ENCODE measurements at places on chromosomes 7 and 10.

DNA sequence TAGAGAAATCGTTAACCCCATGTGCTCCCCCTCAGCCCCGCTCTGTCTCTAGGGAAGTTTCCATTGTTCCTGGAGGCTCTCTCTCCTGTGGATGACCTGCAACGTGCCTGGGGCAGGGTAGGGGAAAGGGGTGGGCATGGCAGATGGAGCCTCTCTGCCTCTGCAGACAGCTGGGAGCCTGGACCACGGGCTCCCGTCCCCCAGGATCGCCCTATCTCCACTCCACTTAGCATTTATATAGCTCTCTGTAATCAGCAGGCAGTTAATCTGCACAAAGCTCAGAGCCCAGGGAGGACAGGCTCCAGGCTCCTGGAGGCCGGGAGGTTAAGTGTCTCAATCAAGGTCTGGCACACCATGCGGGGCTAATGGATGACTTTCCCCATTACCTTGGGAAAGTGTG is 369.7 kb downstream of the PLXNA4 start:
- DNase-seq, result no peak

DNA sequence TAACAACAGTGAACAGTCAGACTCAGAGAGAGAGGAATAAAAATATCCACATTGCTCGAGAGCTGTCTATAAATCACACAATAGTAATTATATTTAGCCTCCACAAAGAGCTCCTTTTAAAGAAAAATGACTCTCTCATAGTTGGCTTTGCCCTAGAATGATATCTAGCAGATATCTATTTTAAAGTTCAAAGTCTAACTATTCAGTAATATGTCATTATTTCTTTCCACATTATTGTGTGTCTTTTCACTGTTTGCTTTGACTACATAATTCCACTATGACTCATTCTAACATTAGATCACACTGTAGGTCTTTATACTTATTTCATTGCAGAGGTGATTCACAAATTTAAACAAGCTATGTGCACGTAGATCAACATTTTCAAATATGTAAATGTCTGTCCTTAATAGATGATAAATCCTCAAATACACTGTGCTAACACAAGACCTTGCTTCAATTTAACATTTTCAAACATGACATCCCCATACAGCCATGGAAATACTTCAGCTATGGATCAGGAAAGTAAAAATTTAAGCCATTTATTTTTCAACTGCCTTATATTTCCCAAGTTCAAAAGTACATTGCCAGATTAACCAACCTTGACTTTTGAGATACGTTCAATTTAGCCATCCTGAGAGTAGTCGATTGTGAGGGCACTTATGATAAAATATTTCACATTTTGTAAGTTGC is 99.9 kb upstream of the AKR1E2 start:
- no peak for DNase-seq

GRCh38 chr10:43292755-43293676 is 26.2 kb upstream of the RASGEF1A start:
- peak; percentile 30 for DNase-seq

GRCh38 chr7:148318102-148318811 is 272.3 kb upstream of the C7orf33 start:
- no peak for DNase-seq

- no peak for DNase-seq
Measured at GRCh38 chr7:84216472-84216871, 21.9 kb upstream of the SEMA3A start.

DNA sequence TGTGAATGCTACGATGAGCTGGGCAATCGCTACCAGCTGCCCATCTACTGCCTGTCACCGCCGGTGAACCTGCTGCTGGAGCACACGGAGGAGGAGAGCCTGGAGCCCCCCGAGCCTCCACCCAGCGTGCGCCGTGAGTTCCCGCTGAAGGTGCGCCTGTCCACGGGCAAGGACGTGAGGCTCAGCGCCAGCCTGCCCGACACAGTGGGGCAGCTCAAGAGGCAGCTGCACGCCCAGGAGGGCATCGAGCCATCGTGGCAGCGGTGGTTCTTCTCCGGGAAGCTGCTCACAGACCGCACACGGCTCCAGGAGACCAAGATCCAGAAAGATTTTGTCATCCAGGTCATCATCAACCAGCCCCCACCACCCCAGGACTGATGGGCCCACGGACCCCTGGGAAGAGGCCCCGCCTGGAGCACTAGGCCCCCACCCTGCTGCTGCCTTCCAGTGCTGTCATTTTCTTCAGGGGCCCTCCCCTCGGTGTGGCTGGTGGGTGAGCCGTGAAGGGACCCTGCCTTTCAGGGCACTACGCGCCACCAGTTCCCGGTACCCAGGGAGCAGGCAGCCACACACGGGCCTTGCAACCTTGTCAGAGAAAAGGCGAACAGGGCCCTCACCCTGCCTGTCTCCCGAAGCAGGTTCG is 2.3 kb upstream of the ANKRD2 start:
- no peak for DNase-seq

DNA sequence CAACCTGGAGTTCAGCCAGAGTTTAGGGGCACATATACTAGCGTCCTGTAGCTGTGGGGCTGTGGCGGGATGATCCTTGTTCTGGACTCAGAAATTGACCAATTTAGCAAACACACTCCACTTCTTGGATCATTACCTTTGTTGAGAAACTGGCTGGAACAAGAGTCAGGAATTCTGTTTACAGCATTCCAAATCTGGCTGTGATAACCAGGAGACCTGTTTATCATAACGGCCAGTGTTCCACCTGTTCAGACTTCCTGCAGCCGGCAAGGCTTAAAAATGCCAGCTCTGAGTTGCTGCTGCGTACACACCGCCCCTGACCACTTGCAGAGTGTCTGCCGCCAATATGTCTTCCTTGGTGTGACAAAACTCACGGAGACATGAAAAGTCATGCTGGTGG is 64.8 kb downstream of the ARMC3 start:
- DNase-seq, result no peak

DNA sequence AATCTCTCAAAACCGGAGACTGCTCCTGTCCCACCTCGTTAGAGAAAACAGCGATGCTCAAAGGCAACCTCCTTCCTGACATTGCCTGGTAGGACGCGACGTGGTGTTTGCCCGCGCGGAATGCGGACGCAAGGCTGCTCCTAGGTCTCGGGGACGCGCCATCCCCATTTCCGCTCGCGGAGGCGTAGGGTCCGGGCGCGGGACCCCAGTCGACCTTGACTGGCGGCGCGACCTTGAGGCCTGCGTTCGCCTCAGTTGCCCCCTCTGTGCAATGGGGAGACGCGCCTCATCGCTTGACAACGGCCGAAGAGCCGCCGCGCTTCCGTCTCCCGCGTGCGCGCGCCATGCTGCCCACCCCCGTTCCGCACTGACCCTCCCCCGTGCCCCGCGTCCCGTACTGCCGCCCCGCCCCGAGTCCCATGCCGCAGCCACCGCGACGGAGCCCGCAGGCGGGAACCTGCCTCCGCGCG is 412 bp upstream of the PPIA start:
- DNase-seq, result no peak

DNA sequence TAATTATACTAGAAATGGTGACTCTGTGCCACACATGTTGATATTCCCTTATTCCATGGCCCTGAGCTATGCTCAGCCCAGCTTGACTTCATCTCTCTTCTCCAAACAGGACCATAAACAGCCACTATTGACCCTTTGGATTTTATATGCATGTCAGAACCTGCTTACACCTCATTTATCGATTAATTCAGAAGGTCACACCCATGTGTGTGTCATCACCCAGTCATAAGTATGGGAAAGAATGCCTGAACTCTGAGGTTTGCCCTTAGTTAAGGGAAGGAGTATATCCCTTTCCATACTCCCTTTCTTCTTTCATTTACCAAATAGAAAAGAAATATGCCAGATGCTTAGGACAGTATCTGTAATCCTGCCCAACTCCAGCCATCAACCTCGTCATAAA is 602.3 kb downstream of the SORCS3 start:
- no peak for DNase-seq

- no peak for DNase-seq
Measured at GRCh38 chr7:109997837-109998236, 1093.1 kb upstream of the LRRN3 start.

DNA sequence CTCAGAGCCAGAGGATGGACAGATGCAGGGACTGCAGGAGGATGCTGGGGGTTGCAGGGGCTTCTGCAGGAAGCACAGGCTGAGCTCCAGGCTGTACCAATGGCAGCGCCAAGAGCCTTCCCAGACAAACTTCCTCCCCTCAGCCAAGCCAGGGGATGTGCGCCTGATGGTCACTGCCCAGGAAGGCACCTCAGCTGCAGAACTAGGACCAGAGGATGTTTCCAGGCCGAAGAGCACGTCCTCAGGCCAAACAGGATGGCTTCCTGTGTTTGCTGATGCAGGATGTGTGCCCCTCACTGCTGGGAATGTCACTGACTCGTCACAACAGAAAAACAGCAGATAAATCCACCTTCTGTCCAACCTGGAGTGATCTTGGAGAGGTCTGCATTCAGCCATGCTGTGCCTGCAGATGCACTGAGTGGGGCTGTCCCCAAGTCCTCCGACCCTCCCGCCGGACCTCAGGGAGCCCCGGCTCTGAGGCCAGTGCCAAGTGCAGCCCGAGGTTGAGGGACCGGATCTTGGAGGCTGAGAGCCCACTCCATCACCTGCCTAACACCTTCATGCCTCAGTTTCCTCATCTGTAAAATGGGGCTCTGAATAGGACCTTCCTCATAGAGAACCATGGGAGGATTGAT is 152.5 kb upstream of the CHST15 start:
- DNase-seq, result no peak

- DNase-seq, result no peak
Measured at GRCh38 chr10:21169271-21169670, 272.2 kb upstream of the NEBL start.

- no peak for DNase-seq
Measured at GRCh38 chr10:111656066-111656465, 527.5 kb downstream of the GPAM start.

DNA sequence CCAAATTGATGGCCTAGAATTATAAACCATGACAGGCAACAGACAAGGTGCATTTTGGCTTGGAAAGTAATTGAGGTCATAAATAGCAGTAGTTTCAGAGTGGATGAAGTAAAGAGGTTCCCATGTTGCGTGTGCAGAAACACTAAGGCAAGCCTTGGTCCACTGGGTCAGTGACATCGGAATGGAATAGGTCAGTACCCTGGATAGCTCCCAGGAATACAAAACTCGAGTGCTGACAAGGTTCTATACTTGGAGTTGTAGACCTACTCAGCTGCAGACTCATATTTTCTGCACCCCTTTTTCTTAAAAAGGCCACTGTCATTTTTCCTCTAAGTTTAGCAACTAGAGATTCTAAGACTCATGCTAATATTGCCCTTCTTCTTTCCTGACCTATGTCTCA is 132.8 kb downstream of the DYNC1I1 start:
- DNase-seq, result no peak

DNA sequence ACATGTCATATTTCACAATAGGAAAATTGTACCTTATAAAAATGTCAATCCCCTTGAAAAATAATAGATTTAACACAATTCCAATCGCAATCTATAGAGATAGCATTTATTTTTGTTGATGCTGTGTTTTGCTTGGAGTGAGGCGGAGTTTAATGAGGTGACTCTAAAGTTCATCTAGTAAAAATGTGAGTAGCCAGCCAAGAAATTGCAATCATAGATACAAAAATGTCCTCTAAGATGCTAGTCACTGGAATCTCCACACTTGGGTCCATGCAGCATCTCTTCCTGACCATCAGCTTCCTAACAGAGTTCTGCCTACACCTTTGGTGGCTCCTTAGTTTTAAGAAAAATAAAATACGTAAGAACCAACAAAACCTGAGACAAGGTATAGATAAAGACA is 44.9 kb downstream of the GLI3 start:
- DNase-seq, result no peak

GRCh38 chr7:2864999-2865670 is 21.0 kb upstream of the GNA12 start:
- DNase-seq, result peak; percentile 74

DNA sequence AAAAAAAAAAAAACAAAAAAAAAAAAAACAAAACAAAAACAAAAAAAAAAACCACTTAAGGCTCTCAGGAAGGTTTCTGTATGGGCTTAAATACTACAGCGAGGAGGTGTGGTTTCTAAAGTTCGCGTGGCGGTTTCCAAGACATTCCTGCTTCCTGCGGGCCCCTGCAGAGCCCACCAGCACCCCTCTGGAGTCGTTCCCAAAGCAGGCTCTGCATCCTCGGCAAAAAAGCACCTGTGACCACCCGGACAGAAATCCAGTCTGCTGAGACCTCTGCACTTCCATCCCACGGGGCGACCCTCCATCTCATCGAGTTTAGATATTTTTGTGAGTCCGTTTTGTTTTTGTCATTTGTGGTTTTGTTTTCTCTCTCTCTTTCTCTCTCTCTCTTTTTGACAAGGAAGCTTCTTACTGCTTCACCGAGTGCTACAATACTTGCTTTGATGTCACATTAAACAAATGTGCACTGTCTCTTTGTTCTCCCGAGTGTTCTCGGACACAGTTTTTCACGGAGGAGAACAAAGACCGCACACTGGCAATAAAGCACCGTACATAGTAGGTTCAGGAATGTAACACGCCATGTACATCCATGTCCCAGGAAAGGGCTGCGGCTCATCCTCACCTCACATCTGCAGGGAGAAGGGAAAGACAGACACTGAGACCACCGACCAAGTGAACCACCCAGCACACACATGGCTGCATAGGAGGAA is 21.5 kb downstream of the PDGFA start:
- no peak for DNase-seq

DNA sequence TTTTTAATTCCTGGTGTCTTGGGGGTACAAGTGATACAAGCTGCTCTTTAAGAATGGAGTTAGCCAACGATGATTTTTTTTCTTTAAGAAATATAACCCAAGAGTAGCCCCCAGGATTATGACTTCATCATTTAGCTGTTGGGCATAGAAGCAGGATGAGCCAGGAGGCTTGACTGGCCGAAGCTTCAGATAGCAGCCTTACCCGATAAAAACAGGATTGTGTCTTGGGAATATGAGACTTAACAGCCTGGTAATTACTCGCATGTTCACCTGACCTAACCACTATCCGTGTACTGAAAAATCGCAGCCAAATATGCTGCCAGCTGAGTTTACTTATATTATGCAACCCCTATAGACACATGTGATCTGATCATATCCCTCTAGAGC is 346.0 kb upstream of the BMPER start:
- no peak for DNase-seq

GRCh38 chr10:113610631-113611601 is 52.9 kb downstream of the NRAP start:
- DNase-seq, result no peak

DNA sequence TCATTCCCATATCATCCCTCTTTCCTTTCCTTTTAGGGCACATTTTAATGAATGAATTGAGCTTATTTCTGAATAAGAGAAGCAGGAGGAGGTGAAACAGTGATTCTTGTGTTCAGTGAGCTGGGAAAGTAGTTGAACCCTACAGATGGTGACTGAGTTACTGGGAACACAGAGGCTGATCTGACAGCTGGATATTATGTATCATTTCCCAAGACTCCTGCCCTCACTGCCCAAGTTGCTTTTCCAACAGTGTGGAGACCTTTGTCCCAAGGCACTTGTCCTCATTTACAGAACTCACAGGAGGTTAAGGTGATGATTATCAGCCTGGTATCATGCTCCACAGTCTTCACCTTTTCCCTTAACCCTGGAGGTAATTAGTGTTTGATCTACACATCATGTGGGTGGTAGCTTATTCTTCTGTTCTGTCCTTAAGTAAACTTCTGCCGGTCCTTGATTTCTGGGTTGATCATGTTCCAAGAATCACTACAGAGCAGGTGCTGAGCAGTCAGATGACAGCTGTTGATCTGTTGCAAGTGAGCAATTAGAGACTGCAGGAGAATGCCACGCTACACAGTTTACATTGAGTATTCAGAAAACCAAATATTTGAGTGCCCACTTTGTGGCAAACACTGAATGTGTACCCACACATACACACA is 2.6 kb downstream of the PRLHR start:
- no peak for DNase-seq

Data from stimulated activated CD4-positive, alpha-beta T cell treated with anti-CD3 and anti-CD28 coated beads, Interleukin-4, amount 100 ng/mL, for 48 hours (primary cell).